Lung (tissue), 17 donors: ENCODE measurements at places on chromosomes 4 and X.

DNA sequence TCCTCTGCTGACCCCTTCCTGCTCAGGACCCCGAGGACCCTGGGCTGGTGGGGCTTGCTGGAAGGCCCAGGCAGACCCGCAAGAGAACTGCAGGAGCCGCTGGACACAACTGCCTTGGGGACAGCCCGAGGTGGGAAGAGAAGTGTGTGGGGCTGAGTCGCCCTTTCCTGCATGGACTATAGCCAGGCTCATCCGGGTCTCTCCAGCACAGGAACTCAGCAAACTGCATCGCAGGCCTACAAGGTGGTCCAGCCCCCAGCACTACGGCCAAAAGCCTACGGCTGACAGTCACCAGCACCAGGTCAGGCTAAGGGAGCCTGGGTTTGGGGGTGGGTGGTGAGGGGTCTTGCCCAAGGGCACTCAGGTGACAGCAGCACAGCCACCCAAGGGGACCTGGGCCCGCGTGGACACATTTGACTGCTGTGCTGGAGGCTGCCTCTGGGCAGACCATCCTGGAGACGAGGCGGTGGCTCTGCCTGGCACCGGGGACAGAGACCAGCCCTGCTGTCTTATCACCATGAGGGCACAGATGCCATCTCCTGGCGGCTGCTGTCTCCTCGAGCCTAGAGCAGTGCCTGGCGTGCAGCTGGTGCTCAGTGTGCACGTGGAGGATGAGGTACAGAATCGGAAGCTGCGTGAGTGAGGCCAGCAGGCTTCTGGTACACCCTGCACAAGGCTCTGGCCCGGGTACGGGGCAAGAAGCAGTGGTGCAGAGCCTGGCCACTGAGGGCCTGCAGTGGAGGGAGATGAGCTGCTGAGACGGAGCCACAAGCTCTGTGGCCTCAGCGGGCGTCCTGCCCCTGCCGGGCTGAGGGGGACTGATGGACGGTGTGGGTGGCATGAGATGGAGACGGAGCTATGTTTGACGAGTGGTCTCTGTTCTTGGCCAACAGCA is 15.1 kb downstream of the LRPAP1 start:
- no peak for DNase-seq

- DNase-seq, result no peak
These were observed 64.3 kb downstream of the TMEM131L start for GRCh38 chr4:153530284-153530999.

- no peak for DNase-seq
These were observed 373.7 kb downstream of the AR start for GRCh38 chrX:67917421-67918010.

GRCh38 chrX:15686818-15687685 is 22.4 kb upstream of the CLTRN start:
- DNase-seq, result peak; percentile 58

DNA sequence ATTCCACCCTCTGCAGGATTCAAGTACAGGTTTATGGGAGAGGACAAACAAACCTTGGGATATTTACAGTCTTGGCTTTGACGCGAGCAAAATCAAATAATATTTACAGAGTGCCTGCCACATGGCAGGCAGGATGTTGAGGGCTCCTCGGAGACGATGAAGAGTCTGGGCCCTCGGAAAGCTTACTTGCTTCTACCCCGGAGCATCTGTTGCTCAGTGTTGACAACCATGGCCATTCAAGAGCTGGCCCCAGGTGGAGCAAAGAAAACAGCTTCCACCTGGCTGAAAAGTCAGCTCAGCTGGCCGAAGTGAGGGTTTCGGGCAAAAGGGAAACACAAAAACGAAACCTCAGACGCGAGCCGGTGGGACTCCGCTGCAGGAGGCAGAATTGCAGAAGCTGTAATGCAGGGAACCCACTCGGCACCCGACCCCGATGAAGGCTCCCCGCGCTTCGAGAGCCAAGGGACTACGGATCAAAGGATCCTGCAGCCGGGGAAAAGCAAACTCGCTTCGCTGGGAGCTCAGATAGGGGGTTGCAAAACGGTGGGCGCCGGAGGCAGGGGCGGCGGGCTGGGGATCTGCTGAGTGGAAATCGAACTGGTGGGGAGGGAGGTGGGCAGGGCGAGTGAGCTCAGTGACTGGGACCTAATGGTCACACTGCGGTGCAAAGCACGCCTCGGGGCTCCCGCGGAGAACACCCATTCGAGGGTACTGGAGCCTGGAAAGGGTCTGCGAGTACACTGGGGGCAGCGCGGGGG is 805 bp downstream of the ATP8A1 start:
- DNase-seq, result peak; percentile 63

GRCh38 chr4:113708250-113708649 is 53.3 kb downstream of the CAMK2D start:
- no peak for DNase-seq

- peak; percentile 39 for DNase-seq
These were observed 10.7 kb upstream of the HCCS start for GRCh38 chrX:11100281-11101035.

DNA sequence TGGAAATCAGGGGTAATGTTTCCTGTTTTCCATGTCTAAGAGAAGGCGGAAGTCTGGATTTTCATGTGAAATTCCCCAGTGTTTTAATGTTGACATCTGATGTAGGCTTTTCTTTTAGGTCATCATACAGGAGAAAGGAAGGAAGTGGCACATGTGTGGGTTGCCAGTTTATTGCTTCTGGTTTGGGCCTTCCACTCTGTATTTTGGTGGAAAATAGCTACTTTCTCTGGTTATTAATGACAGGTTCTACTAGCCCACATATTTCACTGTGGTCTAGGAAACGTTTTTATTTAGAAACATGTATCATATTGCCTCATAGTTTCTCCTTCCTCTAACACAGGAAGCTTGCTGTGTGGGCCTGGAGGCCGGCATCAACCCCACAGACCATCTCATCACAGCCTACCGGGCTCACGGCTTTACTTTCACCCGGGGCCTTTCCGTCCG is 7.2 kb downstream of the PDHA1 start:
- DNase-seq, result no peak

GRCh38 chr4:39596971-39597370 is 41.7 kb downstream of the SMIM14 start:
- DNase-seq, result no peak

GRCh38 chrX:22575161-22575845 is 302.6 kb downstream of the CBLL2 start:
- DNase-seq, result no peak

- no peak for DNase-seq
These were observed 18.2 kb upstream of the CTBP1 start for GRCh38 chr4:1266881-1267763.

GRCh38 chr4:15652841-15653240 is 2.3 kb downstream of the FBXL5 start:
- DNase-seq, result no peak

GRCh38 chr4:26987191-26987590 is 126.5 kb downstream of the STIM2 start:
- DNase-seq, result no peak

DNA sequence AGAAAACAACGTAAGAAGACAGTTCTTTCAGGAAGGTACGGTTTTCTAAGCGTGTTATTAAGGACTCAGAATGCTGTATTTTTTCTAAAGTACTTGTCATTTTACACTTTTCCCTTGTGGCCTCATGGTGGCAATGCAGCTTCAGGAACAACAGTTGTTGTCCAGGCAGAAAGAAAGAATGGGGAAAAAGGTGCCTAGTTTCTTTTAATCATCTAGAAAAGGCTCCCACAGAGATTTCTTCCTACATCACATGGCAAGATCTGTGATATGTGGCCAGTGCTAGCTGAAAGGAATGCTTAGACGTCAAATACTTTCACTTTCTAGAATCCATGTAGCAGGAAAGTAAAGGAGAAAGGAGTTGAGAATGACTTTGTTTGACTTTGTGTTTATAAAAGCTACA is 49.0 kb upstream of the TRAM1L1 start:
- peak; percentile 49 for DNase-seq

DNA sequence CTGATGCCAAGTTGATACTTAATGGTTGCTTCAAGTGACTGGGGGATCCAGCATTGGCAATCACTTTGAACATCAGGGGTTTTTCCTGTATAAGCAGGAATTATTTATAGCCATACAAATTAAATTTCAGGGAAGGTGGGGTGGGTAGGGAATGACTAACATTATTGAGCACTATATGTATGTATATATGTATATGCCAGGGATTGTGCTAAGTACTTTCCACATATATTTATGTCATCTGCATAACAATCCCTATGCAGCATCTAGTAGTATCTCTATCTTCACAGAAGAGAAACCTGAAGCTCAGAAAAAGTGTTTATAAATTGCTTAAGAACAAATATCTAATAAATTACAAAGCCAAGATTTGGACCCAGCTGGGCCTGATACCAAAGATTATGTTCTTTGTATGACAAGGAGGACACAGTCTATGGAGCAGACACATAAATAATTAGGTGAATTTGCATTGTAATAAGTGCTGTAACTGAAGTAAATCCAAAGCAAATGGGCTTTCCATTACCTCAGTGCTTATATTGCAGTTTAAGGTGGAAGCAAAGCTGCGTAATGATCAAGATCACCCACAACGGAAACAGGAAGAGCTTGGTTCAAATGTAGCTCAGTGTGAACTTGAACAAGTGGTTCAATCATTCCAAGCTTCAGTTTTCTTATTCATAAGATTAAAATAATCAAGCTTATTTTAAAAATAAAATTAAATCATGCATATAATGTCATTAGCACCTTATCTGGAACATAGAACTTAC is 18.9 kb upstream of the RASGEF1B start:
- DNase-seq, result no peak

- no peak for DNase-seq
These were observed 126.0 kb downstream of the GRIA3 start for GRCh38 chrX:123310112-123310511.

DNA sequence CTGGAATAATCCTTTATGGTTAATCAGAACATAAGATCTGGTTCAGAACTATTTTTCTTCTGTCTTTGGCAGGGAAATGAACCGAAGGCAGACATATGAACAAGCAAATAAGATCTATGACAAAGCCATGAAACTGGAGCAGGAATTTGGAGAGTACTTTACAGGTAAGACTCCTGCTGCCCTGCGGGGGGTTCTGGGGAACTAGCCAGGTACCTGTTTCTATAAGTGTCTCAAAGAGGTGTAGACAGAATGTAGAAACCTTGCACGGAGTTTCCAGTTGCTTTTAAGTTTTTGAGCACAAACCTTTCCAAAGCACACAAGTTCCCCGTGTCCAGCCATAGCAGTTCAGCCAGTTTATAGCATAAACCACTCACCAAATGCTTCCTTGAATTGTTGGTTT is 56.2 kb downstream of the DLG3 start:
- DNase-seq, result no peak

GRCh38 chr4:41644288-41644914 is 104.1 kb downstream of the PHOX2B start:
- DNase-seq, result peak; percentile 91

- no peak for DNase-seq
These were observed 15.0 kb upstream of the PRDM8 start for GRCh38 chr4:80182237-80182866.

DNA sequence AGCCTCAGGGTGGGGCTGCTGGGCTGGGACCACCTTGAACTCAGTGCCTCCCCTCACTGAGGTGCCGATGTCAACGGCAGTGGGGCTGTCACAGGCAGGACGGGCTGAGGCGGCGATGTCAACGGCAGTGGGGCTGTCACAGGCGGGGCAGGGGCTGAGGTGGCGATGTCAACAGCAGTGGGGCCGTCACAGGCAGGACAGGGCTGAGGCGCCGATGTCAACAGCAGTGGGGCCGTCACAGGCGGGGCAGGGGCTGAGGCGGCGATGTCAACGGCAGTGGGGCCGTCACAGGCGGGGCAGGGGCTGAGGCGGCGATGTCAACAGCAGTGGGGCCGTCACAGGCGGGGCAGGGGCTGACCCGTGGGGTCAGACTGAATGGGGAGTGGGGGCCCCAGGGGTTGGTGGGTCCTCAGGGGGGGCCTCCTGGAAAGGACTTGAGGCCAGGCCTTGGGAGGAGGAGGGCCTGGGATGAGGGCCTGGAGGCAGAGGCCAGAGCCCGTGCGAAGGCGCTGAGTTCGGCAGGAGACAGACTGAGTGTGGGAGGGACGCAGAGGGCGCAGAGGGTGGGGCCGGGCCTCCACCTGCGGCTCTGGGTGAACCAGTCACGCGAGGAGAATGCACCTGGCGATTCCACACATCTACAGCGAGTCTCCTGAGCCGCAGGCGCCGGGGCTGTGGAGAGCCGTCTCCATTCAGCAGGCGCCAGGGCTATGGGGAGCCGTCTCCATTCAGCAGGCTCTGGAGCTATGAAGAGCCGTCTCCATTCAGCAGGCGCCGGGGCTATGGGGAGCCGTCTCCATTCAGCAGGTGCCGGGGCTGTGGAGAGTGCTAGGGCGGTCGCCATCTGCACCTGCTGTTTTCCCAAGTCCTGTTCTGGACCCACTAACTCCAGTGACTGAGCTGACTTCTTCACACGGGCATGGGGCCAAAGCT is 22.9 kb downstream of the ATP5ME start:
- no peak for DNase-seq
